ENCODE measurements at places on chromosomes 11 and 22.
A peak's percentile ranks its signal among the peaks of the same experiment; 100 is the strongest.

DNA sequence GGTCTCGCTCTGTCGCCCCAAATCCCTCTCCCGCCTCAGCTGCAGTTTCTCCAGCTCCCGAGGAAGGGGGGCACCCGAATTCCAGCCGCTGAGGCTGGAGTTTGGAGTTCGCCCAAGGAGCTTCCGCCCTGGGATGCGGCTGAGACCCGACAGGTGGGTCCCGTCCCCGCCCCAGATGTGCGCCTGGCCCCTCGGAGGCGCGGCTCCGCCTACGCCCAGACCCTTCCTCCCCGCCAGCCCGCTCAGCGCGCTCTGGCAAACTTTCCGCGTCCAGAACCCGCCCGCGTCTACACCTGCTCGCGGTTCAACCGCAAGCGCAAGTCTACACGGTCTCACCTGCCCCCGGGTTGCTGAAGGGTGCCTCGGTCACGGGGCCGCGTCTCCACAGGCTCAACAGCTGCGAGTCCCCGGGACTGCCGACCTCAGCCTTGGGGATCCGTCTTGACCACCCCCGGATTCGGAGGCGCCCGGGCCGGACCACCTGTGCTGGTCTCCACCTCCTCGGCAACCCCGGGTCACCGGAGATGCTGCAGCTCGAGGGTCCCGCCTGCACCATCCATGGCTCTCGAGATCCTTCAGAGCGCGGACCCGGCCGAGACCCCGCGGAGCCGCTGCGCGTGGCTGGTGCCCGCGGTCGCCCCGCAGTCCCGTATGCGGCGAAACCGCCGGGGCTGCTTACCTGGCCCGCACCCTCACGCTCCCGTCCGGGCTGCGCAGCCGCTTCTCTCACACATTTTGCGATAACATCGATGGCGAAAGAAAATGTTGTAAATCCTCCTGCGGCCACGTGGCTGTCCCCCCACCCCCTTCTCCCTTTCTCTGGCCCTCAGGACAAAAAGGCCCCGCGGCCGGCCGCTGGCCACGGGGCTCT is 63.6 kb downstream of the NFAM1 start:
- DNase-seq, result no peak

GRCh38 chr11:101049813-101050212 is 79.8 kb downstream of the PGR start:
- no peak for DNase-seq

DNA sequence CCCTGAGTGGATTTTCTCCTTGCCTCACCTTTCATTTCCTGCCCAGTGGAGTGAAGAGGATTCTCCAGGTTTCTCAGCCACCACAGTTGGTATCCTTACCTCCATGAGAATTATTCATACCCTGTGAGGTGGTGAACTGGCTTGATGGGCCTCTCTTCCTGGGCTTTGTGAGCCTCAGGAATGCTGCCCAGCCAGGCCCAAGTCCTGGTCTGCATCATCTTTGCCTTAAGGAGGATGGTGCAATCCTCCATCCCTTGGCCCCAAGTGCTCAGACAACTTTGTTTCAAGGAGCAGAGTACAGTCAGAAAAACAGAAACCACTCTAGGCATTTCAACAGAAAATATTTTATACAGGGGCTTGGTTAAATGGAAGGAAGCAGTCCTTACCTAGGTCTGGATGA is 114.2 kb upstream of the CADM1 start:
- DNase-seq, result peak; percentile 36

GRCh38 chr22:50695421-50696250 is 23.0 kb downstream of the SHANK3 start:
- no peak for DNase-seq
